ENCODE measurements at places on chromosomes 2 and 18. TPM values are rescaled to one million over a fixed set of nuclear protein-coding genes. Genes with fewer than 3 reads are reported as not detected.

The INPP5D gene
- 0.70 TPM for total RNA-seq

The HNMT gene
- total RNA-seq: 0.53 TPM

The UGT1A4 gene
- total RNA-seq: 0.12 TPM

The CNTNAP5 gene
- not detected for total RNA-seq

The AQP12A gene
- not detected for total RNA-seq

The COX5B gene
- total RNA-seq: 310 TPM

The TTN gene
- under 0.01 TPM for total RNA-seq

The CDK15 gene
- not detected for total RNA-seq

The GLI2 gene
- total RNA-seq: 16.6 TPM

The NGEF gene
- 20.3 TPM for total RNA-seq

The HRH4 gene
- total RNA-seq: not detected

The IGFBP5 gene
- 0.22 TPM for total RNA-seq

The DUSP19 gene
- total RNA-seq: 0.45 TPM

The TEKT4 gene
- not detected for total RNA-seq

The BIN1 gene
- 29.3 TPM for total RNA-seq

The NOP58 gene
- 119 TPM for total RNA-seq

The CFAP53 gene
- total RNA-seq: 0.30 TPM
